ENCODE measurements at places on chromosomes 4 and X.
A peak's percentile ranks its signal among the peaks of the same experiment; 100 is the strongest.

GRCh38 chr4:15317246-15317645, 110.6 kb upstream of the C1QTNF7 start:
- no peak for DNase-seq

- no peak for DNase-seq
These were observed 449.1 kb downstream of the BCOR start for GRCh38 chrX:39648548-39649254.

DNA sequence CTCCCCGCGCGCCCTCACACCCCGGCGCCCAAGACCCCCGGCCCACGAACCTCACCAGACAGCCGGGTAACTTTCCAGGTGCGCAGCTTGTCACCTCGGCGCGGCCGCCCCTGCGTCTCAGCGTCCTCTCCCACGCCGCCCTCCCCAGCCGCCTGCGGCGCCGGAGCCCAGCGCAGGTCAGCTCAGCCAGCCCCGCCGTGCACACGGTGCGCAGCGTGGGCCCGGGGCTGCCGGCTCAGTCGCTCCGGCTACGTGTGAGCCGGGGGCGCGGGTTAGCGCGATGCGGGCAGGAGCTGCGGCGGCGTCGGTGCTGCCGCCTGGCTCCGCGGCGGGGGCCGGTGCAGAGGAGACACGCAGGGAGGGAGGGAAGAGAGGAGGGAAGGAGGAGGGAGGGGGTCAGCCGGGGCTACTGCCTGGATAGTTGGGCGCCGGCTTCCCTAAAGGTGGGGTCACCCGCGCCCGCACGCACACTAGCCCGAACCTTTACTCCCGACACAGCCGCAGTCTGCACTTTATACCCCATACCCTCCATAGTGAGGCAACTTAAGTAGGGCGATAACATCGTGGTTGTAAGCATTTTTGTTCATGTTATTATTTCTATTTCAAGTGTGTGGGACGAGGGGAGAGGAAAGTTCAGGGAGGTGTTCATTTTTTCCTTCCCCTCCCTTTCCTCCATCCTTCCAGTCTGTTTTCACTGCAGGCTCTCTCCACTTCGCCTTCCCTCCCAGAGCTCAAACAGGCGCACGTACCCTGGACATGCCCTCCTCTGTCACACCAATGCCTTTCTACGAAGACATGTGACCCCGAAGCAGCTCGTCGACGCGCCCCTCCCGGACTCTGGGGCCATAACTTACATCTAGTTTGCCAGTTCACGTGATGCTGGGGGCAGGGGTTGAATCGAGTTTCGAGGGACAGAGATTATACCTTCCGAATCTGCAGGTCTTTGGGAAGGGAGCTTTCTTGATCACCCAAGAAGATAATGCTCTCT, at the start of gene PRKG2:
PRKG2 (minus strand) TSS at position 342 of the 988 bp plus-strand sequence. CDS start 10,175 bp downstream, outside the sequence.
- DNase-seq, result peak; percentile 61

DNA sequence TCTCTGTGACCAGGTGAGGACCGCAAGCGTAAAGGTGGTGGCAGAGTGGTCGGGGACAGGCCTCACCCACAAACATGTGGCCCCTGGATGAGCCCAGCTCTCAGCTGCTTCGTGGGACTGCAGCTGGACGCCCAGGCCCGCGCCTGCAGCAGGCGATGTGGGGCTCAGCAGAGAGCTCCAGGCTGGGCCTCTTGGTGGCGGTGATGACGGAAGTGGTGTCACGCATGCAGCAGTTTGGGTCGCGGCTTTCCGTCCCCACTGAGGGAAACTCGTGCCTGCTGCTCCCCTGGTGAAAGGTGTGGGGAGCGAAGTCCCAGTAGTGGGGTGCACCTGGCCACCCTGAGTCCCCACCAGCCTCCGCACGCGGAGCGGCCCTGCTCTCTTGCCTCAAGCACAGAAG, 26.9 kb downstream of the PCGF3 start:
- no peak for DNase-seq

DNA sequence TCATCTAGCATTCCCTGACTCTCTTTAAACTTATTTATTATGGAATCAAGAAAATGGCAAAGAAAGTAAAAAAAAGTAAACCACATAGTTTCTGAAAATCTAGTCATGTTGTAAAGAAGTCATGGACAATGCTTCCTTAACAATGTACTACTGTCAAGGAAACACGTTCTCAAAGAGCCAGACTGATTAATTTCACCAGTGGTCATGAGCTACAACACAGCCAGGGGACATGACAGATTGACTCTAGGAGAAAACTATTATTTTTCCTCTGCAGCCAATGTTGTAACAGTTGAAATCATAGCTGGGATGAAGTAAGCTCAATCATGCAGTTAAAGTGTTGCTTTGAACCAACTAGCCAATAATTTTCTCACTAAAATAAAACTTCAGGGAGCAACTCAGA, 109.2 kb downstream of the MAPK10 start:
- DNase-seq, result no peak
